ENCODE measurements at places on chromosomes 4 and X.

- no peak for DNase-seq
These were observed 29.1 kb downstream of the UCHL1 start for GRCh38 chr4:41285864-41286235.

GRCh38 chr4:41514766-41515481 lies 23.0 kb upstream of the LIMCH1 start:
- DNase-seq: peak; percentile 12

- peak; percentile 67 for DNase-seq
These were observed 6.8 kb upstream of the ANOS1 start for GRCh38 chrX:8738588-8739189.

GRCh38 chr4:5463936-5464650 lies 244.3 kb downstream of the EVC2 start:
- DNase-seq: no peak

GRCh38 chr4:183358215-183358755 lies 36.1 kb upstream of the CLDN24 start:
- DNase-seq: no peak

GRCh38 chr4:15325987-15326386 lies 101.8 kb upstream of the C1QTNF7 start:
- DNase-seq: no peak

- no peak for DNase-seq
These were observed 1.1 kb upstream of the CLDN24 start for GRCh38 chr4:183323295-183323694.

- DNase-seq: peak; percentile 93
These were observed at the start of gene NDST3 for GRCh38 chr4:118034053-118034785. NDST3 (plus strand) TSS chr4:118034486; CDS start chr4:118053911, 19,425 bp downstream.

DNA sequence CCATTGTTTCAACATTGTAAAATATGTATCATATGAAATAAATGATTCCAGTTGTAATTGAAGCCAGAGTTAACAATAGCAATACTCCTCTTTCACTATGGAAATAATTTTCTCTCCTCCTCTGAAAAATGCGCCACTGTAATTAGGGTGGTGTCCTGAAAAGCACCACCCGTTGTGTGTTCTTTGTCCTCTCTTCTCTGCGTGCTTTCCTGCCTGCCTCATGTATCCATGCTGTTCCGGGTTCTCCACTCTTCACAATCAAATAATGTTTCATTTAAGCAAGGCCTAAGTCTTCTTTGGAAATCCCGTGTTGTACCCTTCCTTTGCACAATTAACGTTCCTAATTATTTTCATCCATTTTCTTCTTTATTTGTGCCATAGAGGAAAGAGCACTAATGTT lies 293.3 kb downstream of the ADGRL3 start:
- DNase-seq: no peak

DNA sequence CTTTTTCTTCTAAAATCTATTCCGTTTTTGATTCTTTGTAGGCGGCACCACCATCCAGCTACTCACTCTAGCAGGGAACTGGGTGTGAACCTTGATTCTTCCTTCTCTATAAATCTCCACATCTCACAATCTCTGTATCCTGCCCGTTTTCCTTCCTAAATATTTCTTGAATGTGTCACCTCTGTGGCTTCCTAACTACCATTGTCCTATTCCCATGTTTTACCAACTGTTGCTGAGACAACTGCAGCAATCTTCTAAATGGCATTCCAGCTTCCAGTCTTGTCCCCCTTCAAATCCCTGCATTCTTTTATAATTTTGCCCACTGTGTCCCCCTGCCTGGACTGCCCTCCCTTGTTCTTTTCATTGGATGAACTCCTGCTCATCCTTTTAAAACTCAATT lies 641.3 kb downstream of the RPA4 start:
- DNase-seq: no peak

DNA sequence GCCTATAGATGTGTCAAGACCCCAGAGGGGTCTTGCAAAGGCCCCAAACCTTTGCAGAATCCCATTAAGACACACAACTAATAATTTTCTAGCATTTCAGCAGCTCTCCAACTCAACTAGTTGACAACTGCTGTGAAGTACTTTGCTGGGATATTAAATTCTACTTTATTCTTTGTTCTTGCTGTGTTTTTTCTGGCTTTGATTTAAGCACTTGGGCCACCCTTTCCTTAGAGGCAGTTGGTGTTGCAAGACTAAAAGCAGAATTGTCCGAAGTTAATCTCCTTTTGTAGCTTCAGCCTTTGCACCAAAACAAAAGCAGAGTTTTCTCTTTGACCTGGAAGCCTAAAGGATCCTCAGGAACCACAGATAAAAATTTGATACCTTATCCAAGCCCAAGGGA lies 353.1 kb upstream of the CLNK start:
- DNase-seq: no peak

GRCh38 chr4:26130173-26130572 lies 190.6 kb upstream of the RBPJ start:
- no peak for DNase-seq

DNA sequence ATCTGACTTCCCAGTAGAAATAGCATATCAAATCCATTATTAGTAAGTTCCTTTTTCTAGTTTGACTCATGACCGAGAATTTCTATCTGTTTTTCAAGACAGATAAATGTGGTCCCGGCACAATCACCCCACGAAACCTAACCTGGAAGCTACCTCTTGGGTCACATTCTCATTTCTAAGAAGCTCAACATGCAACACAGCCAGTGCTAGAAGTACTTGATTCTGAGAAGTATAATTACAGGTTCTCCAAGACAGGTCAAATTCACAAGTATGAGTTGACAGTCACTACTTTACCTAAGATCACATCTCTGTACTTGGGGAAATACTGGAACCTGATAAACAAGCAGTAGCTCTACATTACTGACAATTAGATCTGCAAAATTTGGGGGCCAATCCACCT lies 54.0 kb upstream of the PLAC1 start:
- no peak for DNase-seq

GRCh38 chrX:9048801-9049200 lies 14.9 kb upstream of the FAM9B start:
- no peak for DNase-seq

- DNase-seq: no peak
These were observed 20.6 kb downstream of the HTRA3 start for GRCh38 chr4:8289956-8290700.

- no peak for DNase-seq
These were observed 113.5 kb downstream of the RPA4 start for GRCh38 chrX:96997196-96997595.

DNA sequence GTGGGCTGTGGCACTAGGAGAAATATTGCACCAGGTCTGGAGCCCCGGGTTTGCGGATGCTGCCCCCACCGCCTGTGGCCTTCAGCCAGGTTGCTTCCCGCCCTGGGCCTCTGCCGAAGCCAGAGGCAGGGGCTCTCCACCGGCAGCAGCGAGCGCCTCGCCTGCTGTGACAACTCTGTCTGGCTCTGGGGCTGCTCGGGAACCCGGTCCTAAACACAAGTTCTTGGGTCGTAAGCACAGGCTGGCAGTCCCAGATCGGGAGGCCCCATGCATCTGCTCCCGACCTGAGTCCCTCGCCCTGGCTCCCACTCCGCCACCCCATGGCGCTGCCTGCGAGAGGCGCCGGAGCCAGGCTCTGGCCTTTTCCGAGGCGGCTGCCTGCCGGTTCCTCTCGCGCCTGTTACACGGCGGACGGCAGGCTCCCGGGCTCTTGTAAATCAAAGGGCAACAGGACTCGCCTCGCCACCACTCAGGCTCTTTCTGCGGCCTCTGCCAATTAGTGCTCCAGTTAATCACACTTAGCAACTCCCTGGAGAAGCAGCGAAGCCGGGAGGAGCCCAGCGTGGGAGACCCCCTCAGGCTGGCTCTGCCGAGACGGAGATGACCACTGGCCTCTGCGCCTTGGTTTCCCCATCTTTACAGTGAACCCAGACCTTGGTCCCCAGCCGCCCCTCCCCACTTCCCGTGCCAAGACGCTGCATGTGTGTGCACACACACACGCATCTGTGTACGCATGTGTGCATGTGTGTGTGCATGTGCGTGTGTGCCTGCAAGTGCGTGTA lies 109.2 kb downstream of the DCTD start:
- no peak for DNase-seq

GRCh38 chr4:71185037-71185436 lies 153.8 kb upstream of the SLC4A4 start:
- no peak for DNase-seq

- DNase-seq: no peak
These were observed 43.1 kb downstream of the GASK1B start for GRCh38 chr4:158129694-158130093.

DNA sequence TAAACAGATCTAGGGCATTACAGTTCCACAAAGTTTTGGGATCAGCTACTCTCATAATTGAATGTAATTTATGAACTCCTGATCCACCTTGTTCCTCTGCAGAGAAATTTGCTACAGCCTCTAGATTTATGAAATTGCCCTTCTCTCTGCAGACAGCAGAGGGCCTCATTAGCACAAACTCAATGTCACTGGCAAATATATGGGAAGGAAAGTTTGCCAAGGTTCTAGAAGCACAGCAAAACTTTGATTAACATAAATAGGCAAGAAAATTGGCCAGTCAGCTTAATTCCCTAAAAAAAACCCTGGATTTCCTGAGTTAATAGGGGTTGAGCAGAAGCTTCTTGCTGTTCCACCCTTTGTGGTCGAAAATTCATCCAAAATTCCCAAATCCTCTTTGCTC lies 31.5 kb downstream of the PRPS1 start:
- DNase-seq: peak; percentile 71

Measured in hematopoietic multipotent progenitor cell treated with erythropoietin and hydrocortisone succinate and interleukin-3 and kit ligand, for 6 days (in vitro differentiated cells).